ENCODE measurements at places on chromosomes 11 and 22. TPM values are rescaled to one million over a fixed set of nuclear protein-coding genes. Genes with fewer than 3 reads are reported as not detected.

The NPTXR gene
- total RNA-seq = 1.4 TPM

The KRTAP5-1 gene
- not detected for total RNA-seq

DNA sequence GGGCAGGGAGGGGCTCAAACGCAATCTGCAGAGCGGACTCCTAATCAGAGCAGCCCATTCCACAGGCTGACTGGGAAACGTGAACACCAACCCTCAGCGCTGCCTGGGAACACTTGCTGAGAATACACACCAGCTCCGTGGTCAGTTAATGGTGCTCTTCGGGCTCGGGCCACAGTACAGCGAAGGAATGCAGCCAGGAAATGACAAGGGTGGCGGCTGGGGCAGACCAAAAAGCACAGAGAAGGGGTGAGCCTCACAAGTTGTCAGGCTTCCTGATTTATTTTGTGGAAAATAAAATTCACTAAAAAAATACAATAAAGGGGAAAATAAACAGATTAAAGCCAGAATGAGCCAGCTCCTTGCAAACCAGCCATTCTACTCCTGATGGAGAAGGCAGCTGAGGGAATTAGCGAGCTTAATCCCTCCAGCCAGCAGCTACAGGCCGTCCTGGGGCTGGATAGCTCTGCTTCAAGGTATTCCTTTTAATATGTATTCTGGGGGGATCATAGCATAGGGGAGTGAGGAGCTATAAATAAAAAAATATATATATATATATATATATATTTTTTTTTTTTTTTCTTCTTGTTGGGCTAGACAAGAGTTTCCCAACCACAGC is 165.5 kb upstream of the NTM start:
- H3K36me3 ChIP-seq = no peaks in the 10 kb centered on the region
- no peak overlapping the region for H3K4me3 ChIP-seq
- no peaks in the 10 kb centered on the region for H3K4me1 ChIP-seq
- no peak for DNase-seq
- peaks cover 5% of the 10 kb centered on the region for H3K27me3 ChIP-seq

DNA sequence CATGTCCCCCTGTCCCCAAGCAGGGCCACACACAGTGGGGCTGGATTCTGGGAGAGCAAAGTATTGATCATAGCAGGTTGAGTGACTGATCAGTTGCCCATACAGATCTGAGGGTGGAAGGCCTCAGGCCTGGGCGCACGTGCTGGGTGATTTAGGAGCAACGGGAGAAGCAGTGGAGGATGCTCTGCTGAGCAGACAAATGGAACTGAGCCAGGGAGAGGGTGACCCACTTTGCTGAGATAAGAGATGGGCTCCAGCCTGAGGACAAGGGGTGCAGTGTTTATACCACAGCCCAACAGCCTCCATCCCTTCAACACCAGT is 15.0 kb downstream of the GNAZ start:
- no peak overlapping the region for H3K27ac ChIP-seq
- no peak for DNase-seq
- H3K4me1 ChIP-seq = peaks cover 3% of the 10 kb centered on the region
- no peak overlapping the region for H3K4me3 ChIP-seq
- no peaks in the 10 kb centered on the region for H3K36me3 ChIP-seq
- H3K27me3 ChIP-seq = no peaks in the 10 kb centered on the region

DNA sequence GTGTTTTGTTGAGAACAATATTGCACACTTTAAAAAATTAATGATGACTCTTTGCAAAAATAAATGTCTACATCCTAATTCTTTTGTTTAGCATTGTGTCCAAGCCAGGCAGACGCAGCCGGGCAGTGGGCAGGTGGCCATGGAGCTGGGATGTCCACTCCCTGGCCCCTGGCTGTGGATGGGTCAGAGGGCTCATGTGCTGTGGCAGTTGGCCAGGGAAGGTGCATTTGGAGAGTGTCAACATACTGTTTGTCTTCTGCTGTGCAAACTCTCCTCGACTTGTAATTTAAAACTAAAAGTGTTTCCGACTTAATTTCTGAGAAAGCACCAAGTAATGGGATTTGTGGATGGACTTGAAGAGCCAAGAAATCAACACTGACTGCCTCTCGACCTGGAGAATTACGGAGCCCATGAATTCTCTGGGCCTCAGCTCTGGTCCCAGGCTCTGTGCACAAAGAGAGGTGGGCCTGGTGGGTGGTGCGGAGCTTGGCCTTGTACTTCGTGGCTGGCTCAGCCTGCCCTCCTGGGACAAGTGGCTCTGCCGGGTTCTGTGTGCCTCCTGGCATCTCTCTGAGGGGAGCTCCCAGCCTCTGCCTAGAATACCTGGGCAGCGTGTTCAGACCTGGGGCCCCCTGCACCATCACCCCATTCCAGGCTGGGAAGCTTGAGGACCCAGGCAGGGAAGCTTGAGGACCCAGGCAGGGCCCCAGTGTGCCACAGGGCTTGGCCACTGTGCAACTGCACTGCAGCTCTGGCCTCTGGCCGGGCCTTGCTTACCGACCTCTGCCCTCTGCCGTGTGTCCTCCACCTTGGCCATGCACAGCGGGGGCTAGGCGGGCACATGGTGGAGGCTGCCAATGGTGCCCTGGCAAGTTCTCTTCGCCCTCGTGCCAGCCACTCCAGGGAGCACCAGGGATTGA is 46.4 kb downstream of the RTN4R start:
- no peak overlapping the region for H3K27ac ChIP-seq
- no peaks in the 10 kb centered on the region for H3K36me3 ChIP-seq
- H3K4me1 ChIP-seq = no peaks in the 10 kb centered on the region
- no peak for DNase-seq
- H3K27me3 ChIP-seq = no peaks in the 10 kb centered on the region
- no peak overlapping the region for H3K4me3 ChIP-seq

DNA sequence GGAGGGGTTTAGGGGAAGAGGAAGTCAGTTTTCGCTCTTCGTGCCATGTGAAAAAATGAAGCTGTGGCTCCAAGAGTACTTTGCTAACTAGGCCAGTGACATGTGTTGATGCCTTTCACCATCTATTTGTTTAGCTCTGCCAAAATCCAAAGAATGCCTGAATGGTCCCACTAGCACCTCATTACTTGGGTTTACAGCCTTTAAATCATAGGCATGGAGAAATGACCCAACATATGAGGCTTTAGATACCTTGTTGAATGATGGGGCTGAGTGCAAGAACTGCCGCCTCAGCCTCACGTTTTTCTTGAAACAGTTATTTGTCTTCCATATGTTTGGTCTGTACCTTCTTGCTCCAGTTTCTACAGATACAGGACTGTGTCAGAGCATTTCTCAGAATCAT is 8.3 kb downstream of the RBM4 start:
- peaks cover 88% of the 10 kb centered on the region for H3K36me3 ChIP-seq
- H3K27ac ChIP-seq = peak overlapping the region; percentile 62
- peaks cover 75% of the 10 kb centered on the region for H3K4me1 ChIP-seq
- no peak overlapping the region for H3K4me3 ChIP-seq

All from activated CD4-positive, alpha-beta T cell treated with anti-CD3 and anti-CD28 coated beads for 36 hours (primary cell).